Renal cortex interstitium (tissue), 15 donors: ENCODE measurements at places on chromosomes 6 and 20. TPM values are rescaled to one million over a fixed set of nuclear protein-coding genes. Genes with fewer than 3 reads are reported as not detected.

Gene RBM12
- 113 TPM for polyA plus RNA-seq

Gene ZSCAN31
- polyA plus RNA-seq = 8.7 TPM

Gene RSPO4
- polyA plus RNA-seq = 1.9 TPM

Gene SLC24A3
- polyA plus RNA-seq = 5.4 TPM

Gene SLC17A5
- 20.6 TPM for polyA plus RNA-seq

Gene ENPP3
- polyA plus RNA-seq = 6.3 TPM

Gene FAM217A
- 4.0 TPM for polyA plus RNA-seq

Gene MEI4
- 1.6 TPM for polyA plus RNA-seq

Gene MTO1
- 34.7 TPM for polyA plus RNA-seq

Gene SOX18
- 12.1 TPM for polyA plus RNA-seq

Gene RAET1L
- polyA plus RNA-seq = not detected

Gene NMBR
- polyA plus RNA-seq = 0.27 TPM

Gene SRSF6
- polyA plus RNA-seq = 328 TPM

Gene RNF114
- polyA plus RNA-seq = 86.6 TPM

Gene SSTR4
- polyA plus RNA-seq = 0.07 TPM

Gene PAX1
- 0.26 TPM for polyA plus RNA-seq

Gene MATN4
- polyA plus RNA-seq = 0.41 TPM

Gene GPLD1
- 3.0 TPM for polyA plus RNA-seq

Gene COL9A3
- 27.3 TPM for polyA plus RNA-seq

Gene TFEB
- 9.8 TPM for polyA plus RNA-seq

Gene DACT2
- polyA plus RNA-seq = 26.4 TPM

Gene SAPCD1
- 6.8 TPM for polyA plus RNA-seq

Gene ME1
- polyA plus RNA-seq = 1.8 TPM

Gene C6orf89
- polyA plus RNA-seq = 43.6 TPM

Gene TTBK1
- polyA plus RNA-seq = 0.51 TPM

Gene BPIFA1
- not detected for polyA plus RNA-seq

Gene CCM2L
- polyA plus RNA-seq = 7.9 TPM
